ENCODE measurements at places on chromosomes 16 and 17. TPM values are rescaled to one million over a fixed set of nuclear protein-coding genes. Genes with fewer than 3 reads are reported as not detected.

GRCh38 chr17:31869797-31870568 lies 10.9 kb upstream of the COPRS start:
- DNase-seq, result no peak

DNA sequence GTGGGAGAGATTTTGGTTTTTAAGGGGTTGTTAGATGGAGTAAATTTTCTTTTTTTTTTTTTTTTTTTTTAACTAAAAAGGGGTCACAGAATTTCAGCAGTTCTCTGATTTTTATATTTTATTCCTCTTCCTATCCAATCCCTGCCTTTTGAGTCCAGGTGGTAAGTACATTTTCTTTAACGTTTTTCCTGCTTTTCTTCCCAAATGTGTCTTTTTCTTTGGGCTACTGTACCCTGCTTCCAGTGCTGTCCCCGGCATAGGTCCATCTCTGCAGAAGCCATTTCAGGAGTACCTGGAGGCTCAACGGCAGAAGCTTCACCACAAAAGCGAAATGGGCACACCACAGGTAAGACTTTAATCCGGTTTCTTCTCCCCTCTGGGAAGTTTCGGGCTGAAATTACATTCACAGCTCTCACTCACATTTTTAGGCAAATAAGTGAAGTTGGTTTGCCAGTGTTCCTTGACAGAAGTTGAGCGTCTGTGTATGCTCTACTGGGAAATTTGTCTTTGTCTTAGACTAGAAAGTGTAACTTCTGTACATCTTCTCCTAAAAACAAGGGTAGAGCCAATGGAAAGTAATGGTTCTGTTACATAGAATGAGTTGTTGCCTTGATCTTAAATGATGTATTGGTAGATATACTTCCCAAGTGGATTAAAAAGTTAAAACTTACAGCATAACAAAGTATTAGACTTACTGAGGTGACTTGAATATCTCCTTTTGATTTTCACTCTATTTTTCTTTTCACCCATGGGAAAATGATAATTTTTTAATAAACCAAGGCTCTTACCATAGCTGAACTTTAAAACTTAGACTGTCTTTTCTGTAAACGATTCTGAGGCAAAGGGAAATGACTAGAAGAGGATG lies 54.5 kb downstream of the TUBD1 start:
- DNase-seq, result no peak

GRCh38 chr16:4701791-4702465 lies 8.6 kb downstream of the NUDT16L1 start:
- no peak for DNase-seq

GRCh38 chr16:353404-354290 lies 1.1 kb upstream of the AXIN1 start:
- DNase-seq, result no peak

- no peak for DNase-seq
Measured at GRCh38 chr16:78325468-78326352, 226.3 kb downstream of the WWOX start.

- DNase-seq, result no peak
Measured at GRCh38 chr17:77824780-77825280, 133.7 kb upstream of the TNRC6C start.

DNA sequence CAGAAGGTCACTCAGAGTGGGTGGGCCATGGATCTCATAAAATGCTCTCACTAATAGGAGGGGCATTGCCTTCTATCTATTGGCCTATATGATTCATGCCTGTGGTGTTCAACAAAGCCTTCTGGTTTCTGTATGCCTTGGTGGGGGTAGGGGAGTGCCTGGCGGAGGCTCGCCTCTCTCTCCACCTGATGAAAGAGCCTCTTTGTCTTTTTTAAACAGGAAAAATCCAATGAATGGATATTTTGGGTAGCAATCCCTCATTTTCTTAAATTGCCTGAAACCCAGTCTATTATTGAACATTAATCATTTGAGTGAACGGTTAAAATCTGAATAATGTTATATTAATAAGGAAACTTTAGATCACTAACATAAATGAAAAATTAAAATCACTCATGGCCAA lies 90.6 kb downstream of the TOX3 start:
- DNase-seq, result no peak

- no peak for DNase-seq
Measured at GRCh38 chr16:85709766-85710585, 21.2 kb upstream of the GINS2 start.

DNA sequence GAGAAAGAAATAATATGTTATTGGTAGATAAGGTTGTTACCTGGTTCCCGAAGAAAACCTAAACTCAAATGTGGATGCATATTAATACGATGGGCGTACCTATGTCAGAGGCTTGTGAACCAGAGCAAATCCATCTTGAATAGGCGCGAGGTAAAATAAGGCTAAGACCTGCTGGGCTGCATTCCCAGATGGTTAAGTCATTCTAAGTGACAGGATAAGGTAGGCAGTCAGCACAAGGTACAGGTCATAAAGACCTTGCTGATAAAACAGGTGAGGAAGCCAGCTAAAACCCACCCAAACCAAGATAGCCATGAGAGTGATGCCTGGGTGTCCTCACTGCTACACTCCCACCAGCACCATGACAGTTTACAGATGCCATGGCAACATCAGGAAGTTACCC lies 1400.1 kb downstream of the CDH8 start:
- no peak for DNase-seq

- DNase-seq, result peak; percentile 5
Measured at GRCh38 chr16:71537643-71538042, 11.4 kb downstream of the CHST4 start.

GRCh38 chr17:82598256-82599119 lies 49.8 kb downstream of the WDR45B start:
- DNase-seq, result no peak

- peak; percentile 32 for DNase-seq
Measured at GRCh38 chr17:15651583-15652110, 32.1 kb upstream of the FBXW10B start.

DNA sequence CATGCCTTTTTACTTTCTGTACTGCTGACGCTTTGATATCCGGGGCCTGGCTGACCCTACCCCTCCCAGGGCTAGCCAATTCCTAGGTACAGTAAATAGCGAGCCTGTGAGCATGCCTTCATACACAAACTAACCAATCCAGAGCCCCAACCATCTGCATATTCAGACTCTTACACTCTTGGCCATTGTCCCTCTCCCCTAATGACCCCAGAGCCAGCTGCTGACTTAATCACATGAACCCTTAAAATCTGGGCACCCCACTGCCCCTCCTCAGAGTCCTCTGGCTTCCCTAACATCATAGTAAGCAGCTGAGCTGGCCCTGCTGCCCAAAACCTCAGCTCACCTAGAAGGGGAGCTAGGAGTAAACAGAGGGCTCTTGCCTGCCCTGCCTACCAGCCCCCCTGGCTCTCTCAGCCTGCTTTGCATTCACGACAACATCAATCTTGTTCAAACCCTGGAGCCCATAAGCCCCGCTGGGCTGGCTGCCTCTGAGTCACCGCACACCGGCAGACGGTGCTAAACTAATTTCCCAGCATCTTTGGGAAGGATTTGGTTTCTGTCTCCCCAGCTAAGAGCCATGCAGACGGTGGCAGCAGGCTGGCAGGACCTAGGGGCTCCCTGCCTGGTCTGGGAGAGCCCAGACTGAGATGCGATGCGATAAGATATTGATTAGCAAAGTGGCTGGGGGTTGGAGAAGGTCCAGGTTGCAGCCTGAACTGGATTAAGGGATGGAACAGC lies 63.2 kb downstream of the CLEC19A start:
- DNase-seq, result no peak

DNA sequence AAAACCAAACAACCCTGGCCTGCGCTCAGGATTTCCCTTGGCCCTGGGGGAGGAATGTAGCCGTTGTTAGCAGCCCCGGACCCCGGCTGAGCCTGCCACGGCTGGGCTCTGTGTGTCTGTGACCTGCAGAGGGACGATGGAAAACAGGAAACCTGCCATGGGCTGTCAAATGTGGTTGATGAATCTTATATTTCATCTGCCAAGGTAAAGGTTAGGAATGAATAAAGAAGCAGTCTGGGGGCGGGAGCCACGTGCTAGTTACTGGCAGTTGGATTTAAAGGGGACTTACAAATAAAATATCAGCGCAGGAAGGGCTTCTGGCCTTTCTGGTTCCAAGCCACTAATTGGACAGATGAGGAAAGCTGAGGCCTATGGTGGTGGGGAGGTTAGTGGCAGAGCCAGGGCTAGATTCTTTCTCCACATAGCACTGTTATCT lies at the start of gene KRT23:
Gene KRT23 (minus strand): TSS at position 263 of the 436 bp plus-strand sequence. CDS start 1,043 bp downstream, outside the sequence.
- no peak for DNase-seq

- DNase-seq, result no peak
Measured at GRCh38 chr17:44389723-44390202, 314 bp upstream of the ITGA2B start.

- DNase-seq, result no peak
Measured at GRCh38 chr17:69880591-69881112, 194.4 kb upstream of the KCNJ16 start.

DNA sequence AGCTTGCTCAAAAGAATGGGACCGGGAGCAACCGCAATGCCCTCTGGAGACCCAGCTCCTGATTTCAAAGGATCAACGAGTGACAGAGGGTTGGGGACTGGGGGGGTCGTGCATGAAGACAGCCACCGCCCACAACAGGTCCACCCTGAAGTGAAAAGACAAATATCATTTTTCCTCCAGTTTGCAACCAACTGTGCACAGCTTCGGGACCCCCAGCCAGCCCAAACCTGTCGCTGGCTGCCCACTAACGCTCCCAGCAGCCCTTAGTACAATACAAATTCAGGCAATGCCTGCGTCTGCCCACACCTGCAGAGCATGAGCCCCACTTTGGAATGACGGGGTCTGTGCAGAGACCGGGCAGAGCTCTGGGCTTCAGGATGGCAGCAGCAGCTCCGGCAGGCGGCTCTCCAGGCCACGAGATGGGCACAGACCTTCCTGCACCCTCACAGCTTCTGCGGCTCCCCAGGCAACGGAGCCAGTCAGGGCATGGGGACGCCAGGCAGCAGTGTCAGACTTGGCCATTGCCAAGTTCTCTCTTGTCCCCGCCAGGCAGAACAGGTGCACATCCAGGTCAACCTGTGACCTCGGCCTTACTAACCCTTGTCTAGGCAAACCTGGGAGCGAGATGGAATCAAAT lies 60.1 kb downstream of the TBC1D16 start:
- no peak for DNase-seq

GRCh38 chr17:78618264-78619066 lies 41.3 kb upstream of the DNAH17 start:
- no peak for DNase-seq

DNA sequence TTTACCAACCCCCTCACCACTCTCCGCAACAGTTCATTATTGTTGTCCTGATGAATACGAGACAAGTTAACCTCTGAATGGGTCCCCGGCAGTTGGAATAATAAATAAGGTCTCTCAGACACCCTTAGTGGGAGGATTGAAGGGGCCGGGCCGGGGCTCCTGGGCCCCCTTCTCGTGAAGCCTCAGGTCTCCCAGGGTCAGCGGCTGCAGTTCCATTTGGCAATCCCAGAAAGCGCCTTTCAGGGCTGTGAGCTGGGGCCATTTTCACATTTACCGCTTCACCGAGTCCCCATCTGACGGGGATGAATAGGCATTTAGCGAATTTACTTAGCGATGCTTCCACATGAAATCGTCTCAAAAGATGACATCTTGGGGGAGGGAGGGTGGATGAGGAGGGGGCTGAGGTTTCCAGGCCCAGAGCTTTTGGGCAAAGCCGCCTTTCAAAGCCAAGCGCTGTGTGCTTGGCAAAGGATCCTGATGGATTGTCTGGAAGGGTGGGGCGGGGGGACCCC lies 309.8 kb downstream of the XYLT1 start:
- peak; percentile 60 for DNase-seq

DNA sequence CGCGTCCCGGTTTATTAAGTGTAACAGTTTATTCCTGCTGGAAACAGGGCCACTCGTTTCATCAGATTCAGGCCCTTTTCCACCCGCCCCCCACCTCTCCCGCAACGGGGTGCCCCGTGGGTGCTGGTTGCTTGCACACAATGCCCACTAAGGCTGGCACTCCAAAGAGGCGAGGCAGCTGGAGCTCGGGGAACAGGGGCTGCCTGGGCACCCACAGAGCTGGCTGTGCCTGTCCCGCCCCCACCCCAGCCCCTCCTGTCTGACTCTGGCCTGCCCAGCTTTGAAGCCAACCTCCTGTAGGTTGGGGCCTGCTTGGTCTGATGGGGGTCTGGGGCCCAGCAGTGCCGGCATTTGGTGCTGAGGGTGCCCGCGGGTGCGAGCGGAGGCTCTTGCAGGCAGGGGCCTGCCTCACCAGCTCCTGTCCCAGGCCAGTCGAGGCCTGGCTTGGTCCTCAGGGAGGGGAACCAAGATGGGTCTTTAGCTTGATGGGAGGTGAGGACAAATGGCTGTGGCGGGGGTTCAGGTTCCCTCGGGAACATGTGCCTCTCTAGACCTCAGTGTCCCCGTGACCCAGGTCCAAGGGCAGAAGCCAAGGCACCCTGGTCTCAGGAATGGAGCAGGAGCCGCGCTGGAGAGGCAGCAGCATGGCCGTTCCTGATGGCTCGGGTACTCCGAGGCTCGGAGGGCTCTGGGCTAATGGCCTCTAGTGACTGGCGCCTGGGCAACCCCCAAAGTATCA lies 20.1 kb downstream of the MYBBP1A start:
- no peak for DNase-seq

GRCh38 chr17:40024901-40025300 lies 9.7 kb downstream of the CSF3 start:
- no peak for DNase-seq

DNA sequence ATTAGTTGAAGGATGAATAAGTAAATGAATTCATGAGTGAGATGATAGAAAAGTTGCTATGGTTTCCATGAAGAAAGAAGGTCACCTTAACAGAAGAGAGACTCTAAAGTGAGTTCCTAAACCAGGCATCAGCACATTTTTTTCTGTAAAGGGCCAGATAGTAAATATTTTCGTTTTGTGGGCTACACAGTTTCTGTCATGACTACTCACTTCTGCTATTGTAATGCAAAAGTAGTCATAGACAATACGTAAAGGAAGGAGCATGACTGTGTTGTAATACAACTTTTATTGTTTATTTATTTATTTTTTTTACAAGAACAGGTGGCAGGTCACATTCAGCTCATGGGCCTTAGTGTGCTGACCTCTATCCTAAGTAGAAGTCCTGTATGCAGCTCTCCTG lies 426.1 kb upstream of the DYNLRB2 start:
- DNase-seq, result no peak

DNA sequence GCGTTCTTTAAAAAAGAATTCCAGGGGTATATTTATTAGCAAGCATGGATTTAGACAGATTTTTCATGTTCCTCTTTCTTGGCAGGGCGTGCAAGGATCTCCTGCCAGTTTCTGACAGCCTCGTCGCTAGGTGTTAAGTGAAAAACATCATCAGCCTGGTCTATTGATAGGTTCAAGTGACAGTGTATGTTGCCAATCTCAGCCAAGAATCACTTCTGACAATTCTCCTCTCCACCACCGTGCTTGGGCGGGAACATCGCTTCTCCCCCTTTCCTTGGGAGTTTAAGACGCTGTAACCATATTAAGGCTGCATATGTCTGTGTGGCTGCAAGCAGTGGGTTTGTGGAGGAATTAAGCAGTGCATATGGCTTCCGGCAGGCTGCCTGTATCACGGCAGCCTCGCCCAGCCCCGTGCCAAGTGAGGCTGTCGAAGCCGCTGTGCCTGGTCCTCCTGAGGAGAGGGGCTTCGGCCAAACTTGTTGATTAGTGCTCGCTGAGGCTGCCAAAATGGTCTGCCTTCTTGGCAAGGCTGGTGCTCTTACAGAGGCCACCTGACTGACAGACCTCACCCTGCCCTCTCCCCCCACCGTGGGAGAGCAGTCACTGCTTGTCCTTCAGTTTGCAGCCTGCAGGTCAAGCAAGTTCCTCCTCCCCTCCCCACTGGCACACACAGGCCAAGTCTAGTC lies 132.2 kb upstream of the MPHOSPH6 start:
- DNase-seq, result no peak

TP53TG3 gene
- not detected for total RNA-seq

CPNE7 gene
- total RNA-seq, result 2.7 TPM

SEZ6L2 gene
- 9.3 TPM for total RNA-seq

MRM3 gene
- total RNA-seq, result 22.2 TPM

CX3CL1 gene
- 6.0 TPM for total RNA-seq

CMTM2 gene
- 0.54 TPM for total RNA-seq

HBA1 gene
- not detected for total RNA-seq

KIF2B gene
- not detected for total RNA-seq

All from neural crest cell (in vitro differentiated cells).